RPMI7951 (cell line): ENCODE measurements at places on chromosomes 2 and 18.
A peak's percentile ranks its signal among the peaks of the same experiment; 100 is the strongest.

DNA sequence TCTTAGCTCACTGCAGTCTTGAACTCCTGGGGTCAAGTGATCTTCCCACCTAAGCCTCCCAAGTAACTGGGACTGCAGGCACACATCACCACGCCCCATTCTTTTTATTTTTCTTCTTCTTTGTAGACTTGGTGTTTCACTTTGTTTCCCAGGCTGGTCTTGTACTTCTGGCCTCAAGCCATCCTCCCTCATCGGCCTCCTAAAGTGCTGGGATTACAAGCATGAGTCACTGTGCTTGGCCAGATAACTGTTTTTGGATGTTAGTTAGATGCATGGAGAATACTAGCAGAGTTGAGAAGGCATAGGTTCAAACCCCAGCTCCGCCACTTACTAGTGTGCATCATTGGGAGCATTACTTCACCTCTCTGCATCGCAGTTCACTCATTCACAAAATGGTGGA, 88.3 kb downstream of the TXNL1 start:
- DNase-seq: peak; percentile 11

- DNase-seq: no peak
These were observed 766 bp downstream of the CCDC85A start for GRCh38 chr2:56184500-56185011.

- peak; percentile 33 for DNase-seq
These were observed 216.6 kb downstream of the RTP5 start for GRCh38 chr2:242085941-242086621.

GRCh38 chr2:159506764-159507440, 109.4 kb downstream of the BAZ2B start:
- DNase-seq: peak; percentile 17

- peak; percentile 80 for DNase-seq
These were observed 135.2 kb upstream of the EPC2 start for GRCh38 chr2:148509288-148509902.

DNA sequence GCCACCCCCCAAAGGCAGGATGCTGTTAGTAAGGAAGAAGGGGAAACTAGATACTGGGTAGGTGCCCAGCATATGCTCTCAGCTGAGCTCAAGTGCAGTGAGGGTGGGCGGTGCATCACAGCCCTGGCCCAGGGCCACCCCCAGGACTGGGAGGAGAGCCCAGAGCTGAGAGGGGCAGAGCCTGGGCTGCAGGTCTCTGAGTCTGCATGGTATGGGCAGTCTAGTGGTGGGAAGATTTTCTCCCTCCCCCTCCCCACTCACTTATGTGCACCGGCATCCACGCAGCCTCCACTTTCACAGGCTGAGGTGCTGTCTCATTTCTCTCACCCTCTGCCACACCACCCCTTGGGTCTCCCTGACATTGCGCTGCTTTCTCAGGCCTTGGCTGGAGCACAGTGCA, 48.5 kb upstream of the CAB39 start:
- peak; percentile 63 for DNase-seq

DNA sequence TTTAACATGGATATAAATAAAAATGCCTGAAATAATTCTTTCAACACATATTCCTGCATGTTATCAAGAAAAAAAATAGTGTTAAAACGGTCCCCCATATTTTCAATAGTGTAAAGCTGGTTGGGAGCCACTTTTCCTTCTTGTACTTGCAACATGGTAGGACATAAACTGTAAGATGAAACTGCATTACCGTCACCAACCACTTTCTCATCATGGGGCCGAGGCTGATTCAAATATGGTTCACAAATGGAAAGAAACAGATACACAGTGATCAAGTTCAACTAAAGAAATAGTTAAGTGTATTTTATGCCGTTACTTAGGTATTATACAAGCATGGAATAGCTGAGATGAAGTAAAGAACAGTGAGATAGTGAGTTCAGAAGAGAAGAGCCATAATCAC, 360.7 kb downstream of the ZEB2 start:
- peak; percentile 11 for DNase-seq

DNA sequence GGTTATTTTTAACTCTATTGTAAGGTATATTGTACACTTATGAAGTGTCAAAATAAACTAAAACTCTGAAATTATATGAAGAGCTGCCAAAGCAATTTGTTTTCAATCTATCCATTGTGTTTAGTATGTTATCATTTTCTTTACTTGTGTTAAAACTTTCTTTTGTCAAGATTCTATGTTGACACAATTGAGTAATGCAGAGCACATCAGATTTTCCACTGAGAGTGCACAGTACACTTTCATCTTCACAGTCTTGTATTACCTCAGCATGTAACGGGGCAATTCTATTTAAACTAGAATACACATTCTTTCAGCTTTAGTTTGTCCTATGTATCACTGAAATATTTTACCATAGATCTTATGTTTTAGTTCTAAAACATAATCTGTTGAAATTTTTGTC, 304.4 kb upstream of the ZC3H15 start:
- no peak for DNase-seq

DNA sequence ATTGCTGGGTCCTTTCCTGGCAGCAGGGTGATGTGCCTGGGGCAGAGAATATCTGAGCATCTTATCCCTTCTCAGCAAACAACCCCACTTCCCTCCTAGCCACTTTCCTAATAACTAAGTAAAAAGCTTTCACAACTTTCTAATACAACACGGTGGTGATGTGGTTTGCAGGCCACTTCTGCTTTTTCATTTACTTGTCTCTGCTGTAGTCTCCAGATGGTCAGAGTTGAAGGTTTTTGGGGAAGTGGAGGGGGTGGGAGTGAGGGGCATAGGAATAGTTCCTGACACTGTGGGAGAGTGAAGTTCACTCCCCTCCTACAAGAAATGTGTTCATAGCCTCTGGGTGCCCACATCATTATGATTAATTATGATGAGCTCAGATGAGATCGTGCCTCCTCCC, 11.6 kb downstream of the OXER1 start:
- no peak for DNase-seq

- no peak for DNase-seq
These were observed 77.3 kb downstream of the SPHKAP start for GRCh38 chr2:228104215-228104614.

- DNase-seq: peak; percentile 69
These were observed 10.9 kb upstream of the DLX2 start for GRCh38 chr2:172113617-172114016.

DNA sequence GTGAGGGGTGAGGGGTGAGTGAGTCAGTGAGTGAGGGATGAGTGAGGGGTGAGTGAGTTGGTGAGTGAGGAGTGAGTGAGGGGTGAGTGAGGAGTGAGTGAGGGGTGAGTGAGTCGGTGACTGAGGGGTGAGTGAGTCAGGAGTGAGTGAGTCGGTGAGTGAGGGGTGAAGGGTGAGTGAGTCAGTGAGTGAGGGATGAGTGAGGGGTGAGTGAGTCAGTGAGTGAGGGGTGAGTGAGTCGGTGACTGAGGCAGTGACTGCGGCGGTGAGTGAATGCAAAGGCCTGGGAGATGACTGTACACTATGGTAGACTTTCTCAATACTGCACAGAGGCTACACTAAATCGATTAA, 16.6 kb downstream of the THAP4 start:
- peak; percentile 39 for DNase-seq

DNA sequence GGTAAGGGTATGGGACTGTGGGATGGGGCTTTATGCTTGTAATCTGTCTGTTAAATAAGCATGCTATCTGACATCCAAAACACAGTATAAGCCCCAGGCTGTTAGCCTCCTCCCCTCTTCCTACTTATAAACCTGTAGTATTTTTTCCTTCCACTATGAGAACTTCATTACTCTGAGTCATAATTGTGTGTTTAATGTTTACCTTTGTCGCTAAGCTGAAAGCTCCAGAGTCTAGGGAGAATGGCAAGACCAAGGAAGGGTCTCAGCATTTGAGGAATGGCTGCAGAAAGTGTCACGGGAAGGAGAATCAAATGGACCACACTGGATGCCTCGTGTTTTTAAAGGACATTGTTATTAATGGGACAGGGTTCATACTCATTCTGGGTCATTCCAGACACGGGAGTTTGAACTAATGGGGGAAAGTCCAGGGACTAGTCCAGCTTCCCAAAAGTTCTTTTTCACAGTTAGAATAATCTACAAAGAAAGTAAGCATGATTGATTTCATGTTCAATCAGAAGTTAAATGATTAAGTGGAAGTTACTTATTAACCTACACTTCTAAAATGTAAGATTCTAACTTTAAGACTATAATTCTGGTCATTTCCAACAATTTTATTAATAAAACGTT, 292.2 kb downstream of the AFF3 start:
- peak; percentile 50 for DNase-seq

DNA sequence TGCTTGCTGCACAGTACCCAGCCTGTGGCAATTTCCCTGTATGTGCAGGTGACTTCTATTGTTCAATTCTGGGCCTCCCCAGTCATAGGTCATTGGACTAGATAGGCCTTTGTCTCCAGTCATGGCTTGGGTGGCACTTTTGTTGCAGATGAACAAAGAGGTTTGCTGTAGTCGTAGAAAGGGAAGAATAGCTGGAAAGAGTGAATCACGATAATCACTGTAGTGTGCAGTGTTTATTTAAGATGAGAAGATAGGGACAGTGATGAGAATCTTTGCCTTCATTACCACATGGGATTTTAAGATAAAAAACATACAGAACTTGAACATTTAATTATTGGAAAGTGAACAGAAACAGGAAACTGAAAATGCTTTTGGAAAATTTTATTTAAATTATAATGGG, 156.1 kb upstream of the CYRIA start:
- DNase-seq: peak; percentile 14
